ENCODE measurements at places on chromosomes 16 and 17.

- no peak for DNase-seq
Measured at GRCh38 chr16:83626676-83627075, 181.1 kb upstream of the HSBP1 start.

DNA sequence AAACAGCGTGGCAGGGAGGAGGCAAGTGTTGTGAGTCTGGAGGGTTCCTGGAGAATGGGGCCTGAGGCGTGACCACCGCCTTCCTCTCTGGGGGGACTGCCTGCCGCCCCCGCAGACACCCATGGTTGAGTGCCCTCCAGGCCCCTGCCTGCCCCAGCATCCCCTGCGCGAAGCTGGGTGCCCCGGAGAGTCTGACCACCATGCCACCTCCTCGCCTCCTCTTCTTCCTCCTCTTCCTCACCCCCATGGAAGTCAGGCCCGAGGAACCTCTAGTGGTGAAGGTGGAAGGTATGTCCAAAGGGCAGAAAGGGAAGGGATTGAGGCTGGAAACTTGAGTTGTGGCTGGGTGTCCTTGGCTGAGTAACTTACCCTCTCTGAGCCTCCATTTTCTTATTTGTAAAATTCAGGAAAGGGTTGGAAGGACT lies at the start of gene CD19:
TSS of gene CD19 (plus strand) at position 171 of the 425 bp plus-strand sequence. CDS start at position 201, 30 bp downstream.
- no peak for DNase-seq

DNA sequence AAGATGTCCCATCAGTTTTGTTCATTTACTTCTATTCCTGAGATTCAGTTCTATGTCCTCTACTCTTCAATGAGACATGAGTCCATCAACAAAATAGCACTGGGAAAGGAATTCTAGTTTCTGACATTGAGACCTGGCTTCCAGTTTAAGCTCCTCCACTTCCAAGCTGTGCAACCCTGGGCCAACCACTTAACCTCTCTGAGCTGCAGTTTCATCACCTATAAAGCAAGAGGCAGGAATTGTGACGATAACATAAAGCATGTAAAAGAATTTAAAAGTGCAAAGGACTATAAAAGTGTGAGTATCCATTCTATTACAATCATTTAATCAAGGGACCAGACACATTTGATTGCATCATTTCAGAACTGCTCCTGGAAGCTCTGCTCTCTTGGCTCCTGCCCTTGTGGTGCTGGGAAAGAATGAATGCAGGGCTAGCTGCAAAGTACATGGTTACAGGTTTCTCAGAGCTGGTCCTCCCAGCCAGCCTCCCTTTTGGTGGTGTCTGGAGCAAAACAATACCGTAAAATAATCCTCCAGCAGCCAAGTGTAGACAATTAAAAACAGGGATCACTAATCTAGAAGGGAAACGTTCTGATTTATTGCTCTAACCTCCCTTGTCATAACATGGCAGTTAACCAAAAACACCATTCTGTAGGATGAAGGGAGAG lies 113.9 kb downstream of the VPS53 start:
- no peak for DNase-seq

DNA sequence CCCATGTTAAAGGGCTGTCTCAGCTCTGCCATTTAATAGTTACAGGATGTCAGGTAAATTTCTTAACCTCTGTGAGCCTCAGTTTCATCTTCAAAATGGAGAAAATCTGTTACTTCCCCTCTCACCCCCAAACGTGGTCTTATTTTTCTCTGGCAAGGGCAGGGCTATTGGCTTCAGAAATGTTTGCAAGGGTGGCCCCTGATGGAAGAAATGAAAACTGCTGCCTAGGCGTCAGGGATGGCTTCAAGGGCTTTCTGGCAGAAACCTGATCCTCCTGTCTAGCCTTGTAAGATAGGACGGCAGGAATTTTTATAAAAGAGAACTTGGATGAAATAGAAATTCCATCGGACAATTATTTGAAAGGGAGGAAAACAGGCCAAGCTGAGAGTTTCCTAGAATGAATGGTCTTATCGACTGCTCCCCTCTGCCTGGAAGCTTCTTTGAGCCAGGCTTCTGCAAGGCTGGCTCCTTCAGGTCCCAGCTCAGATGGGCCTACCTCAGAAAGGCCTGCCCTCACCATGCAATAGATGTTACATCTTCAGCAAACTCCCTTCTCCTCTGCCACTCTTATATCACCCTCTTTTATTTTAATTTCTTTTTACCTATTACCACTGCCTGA lies 43.0 kb upstream of the TANGO6 start:
- peak; percentile 23 for DNase-seq

DNA sequence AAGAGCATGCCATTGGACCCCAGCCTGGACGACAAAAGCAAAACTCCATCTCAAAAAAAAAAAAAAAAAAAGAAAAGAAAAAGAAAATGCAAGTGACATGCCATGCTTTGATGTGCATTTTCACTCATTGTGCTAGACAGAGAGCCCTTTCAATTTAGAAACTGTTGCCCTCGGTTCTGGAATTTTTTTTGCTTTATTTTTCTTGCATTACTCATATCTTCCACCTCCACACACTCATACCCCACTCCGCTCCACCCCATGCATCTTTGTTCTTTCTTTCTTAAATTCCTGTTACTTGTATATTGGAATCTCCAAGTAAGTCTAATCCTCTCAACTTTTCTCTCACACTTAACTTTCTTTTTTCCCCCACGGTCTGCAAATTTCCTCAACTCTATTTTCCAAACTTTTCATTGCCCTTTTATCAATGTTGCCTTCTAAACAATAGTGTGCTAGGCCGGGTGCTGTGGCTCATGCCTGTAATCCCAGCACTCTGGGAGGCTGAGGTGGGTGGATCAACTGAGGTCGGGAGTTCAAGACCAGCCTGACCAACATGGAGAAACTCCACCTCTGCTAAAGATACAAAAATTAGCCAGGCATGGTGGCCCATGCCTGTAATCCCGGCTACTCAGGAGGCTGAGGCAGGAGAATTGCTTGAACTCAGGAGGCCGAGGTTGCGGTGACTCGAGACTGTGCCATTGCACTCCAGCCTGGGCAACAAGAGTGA lies 16.8 kb upstream of the SUZ12 start:
- no peak for DNase-seq

DNA sequence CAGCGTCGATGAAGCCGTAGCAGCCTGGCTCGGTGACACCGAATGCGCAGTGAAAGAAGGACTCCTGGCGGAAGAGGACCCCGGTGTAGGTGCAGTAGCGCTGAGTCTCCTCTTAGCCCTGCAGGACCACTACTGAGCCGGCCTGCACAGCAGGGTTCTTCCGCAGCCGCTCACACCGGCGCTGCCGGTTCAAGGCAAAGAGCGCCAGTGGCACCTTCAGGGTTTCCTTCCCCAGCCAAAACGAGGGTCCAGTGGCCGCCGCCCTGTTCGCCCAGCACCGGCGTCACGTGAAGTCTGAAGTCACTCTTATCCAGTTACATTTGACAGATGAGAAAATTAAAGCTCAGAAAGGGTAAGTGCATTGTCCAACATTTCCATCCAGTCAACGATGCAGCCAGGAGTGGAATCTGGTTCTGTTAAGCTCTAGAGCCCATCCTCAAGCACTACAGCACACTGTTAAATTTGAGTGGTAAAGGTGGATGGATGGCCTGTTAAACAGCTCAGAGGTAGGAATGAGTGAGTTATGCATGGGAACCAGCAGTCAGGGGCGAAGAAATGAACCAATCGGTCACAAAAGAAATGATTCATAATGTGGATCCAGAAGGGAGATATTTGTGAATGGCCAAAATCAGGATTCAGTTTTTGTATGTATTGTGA lies 50.2 kb upstream of the SMIM36 start:
- DNase-seq, result no peak

DNA sequence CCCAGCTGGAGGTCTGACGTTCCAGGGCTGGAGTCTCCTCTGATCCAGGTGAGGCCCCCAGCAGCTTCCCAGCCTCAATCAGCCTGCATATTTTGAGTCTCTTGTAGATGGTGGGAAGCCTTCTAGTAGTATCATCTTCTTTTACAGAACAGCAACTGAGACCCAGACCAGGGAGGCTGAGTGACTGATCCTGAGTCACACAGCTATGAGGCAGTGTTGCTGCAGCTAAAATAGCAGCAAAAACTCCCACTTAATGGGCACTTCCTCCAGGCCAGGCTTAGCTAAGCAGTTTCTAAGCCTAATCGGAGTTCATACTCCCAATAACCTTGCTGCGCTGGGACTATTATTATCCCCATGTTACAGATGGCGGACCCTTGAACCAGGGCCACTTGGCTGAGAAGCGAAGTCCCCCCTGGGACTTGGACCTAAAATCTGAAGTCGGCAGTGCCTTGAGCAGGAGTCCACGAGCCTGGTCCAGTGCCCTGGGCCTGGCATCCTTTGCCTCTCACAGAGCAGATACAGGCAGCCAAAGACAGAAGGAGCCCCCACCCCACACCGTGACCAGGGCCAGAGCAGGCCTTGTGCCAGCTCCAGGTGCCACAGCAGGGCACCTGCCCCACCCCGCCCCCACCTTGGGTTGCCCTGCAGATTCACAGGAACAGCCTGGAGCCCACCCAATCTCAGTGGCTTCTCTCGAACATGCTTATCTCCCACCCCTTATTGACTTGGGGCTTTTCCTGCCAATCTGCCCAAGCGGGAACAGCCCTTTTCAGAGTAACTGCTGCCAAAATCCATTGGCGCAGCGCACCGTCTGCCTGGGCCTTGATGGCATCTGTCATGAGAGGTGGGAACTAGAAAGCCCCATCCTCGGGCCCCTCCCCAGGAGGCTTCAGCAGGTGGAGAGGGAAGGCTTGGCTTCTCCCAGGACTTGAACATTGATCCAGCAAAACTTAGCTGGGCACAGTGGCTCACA lies 65.1 kb downstream of the SOCS1 start:
- no peak for DNase-seq

DNA sequence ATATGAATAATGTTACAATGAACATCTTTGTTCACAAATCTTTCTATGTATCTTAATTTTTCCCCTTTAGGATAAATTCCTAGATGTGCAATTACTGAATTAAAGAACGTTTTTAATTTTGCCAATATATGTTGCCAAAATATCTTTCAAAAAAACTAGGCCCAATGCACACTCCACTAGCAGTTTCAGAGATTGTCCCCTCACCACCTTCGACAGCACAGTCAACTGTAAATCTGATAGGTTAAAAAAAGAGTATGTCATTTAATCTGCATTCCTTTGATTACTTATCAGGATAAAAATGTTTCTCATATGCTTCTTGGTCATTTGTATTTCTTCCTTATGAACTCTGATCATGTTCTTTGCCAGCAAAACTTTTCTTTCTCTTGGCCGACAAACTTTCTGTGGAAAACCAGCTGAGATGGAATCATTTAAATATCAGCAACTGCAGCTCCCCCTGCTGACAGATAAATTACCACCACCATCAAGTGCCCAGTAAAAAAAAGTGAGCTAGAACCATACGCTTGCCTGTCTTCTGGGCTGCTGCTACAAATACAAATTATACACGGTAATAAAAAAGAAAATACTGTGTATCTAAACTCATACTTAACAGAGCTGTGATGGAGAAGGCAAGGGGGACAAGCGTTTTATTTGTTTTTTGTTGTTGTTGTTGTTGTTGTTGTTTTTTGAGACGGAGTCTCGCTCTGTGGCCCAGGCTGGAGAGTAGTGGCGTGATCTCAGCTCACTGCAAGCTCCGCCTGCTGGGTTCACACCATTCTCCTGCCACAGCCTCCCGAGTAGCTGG lies 19.6 kb upstream of the KANSL1 start:
- peak; percentile 50 for DNase-seq

- no peak for DNase-seq
Measured at GRCh38 chr16:10868596-10869469, 8.2 kb upstream of the CIITA start.

- no peak for DNase-seq
Measured at GRCh38 chr17:31584438-31585279, 193.2 kb downstream of the RAB11FIP4 start.

DNA sequence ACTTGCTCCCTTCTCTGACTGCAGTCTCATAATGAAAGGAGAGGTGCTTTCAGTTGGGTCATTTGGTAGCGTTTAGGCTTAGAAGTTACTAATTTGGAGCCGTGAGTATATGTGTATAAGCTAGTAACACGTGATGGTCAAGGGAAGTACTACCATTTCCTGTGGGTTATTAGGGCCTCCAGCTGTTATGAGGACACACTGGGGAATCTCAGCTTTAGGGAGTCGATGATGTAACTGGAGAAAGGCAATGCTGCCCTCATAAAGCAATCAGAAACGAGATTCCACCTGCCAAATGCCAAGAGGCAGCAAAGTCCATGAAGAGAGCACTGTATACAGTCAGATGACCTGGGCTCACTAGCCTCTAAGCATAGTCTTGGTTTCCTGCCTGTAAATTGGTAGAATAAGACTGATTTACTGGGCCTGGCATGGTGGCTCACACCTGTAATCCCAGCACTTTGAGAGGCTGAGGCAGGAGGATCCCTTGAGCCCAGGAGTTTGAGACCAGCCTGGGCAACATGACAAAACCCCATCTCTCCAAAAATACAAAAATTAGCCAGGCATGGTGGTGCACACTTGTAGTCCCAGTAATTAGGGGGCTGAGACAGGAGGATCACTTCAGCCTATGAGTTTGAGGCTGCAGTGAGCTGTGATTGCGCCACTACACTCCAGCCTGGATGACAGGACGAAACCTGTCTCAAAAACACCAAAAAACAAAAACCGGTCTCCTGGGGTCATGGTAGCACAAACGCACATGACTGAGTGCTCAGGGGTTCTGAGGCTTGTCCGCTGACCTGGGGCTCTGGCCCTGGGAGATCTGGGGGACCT lies 53.0 kb downstream of the SF3B3 start:
- DNase-seq, result no peak

- no peak for DNase-seq
Measured at GRCh38 chr17:14776791-14777190, 475.9 kb downstream of the HS3ST3B1 start.

DNA sequence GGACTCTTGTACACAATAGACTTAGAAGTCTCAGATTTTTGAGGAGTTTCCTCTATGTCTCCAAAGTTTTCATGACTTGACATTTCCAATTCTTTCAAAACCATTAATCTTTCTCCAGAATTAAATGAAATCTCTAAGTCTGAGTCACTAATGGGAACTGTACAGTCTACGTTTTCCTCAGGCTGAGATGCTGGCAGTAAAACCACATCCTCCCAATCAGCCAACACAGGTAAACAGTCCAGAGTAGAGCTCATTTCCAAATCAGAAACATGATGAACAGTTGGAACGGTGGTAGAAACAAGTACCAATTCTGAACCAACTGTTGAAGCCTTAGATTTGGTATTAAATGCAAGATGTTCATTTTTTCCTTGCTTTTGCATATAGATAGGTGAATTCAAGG lies 7.9 kb downstream of the ERI2 start:
- DNase-seq, result no peak

- peak; percentile 78 for DNase-seq
Measured at GRCh38 chr16:75108792-75109731, 7.5 kb downstream of the LDHD start.

- DNase-seq, result no peak
Measured at GRCh38 chr17:61641715-61642114, 50.7 kb upstream of the NACA2 start.

- no peak for DNase-seq
Measured at GRCh38 chr17:64787921-64788271, 125.8 kb upstream of the SMURF2 start.

GRCh38 chr17:44081681-44082080 lies 11.1 kb downstream of the G6PC3 start:
- no peak for DNase-seq

GRCh38 chr16:9978160-9978725 lies 204.0 kb downstream of the GRIN2A start:
- DNase-seq, result no peak
